ENCODE measurements at places on chromosomes 4 and X.

DNA sequence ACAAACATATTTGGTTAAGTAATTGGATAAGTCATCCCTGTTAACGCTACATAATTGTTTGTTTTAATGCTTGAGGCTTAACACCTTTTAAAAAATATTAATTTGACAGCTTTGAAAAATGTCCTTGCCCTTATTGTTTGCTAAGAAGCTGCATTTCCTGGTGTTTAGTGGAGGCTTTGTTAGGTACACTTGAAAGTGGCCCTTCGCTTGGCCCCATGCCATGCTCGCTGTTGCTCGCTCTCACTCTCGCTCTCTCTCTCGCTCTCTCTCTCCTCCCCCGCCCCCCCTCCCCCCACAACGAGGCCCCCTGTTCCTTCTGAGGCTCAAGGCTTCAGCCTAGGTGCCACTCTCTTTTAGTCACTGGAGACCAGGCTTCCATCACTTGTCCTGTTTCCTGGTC, 139.6 kb downstream of the DCLK2 start:
- peak; percentile 56 for DNase-seq

DNA sequence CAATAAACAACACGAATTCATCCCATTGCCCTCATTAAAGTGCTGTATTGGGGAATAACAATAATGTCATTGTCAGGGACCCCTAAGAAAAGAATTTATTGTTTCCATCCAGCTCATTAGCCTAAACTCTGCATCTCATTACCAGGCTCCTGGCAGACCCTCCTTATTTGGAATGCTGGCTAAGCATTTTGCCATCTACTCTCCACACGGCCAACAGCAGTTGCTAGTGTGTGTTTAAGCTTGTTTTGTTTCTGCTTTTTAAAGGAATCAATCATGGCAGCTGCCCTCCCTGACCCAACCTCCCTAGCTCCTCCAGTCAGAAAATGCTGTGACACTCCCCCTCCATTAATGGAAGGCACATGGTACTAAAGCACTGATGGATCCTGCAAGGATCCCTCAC, 43.5 kb downstream of the GATB start:
- DNase-seq = no peak

DNA sequence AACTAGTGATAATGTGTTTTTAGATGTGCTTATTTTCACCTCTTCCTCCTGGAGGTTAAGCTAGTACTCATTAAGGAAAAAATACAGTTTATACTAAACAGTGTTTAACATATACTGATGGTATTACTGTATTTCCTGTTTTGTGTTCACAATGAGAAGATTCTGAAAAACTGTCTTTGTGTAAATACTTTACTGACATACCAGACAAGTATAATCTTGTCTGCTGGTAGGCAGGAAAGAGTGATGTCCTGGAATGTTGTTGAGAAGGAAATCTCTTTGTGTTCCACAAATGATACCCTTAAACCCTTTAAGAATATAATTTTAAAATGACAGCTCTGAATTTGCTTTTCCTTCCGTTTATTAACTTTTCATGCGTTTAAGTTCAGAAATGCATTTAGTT, 205.5 kb upstream of the NUDT6 start:
- DNase-seq = no peak

DNA sequence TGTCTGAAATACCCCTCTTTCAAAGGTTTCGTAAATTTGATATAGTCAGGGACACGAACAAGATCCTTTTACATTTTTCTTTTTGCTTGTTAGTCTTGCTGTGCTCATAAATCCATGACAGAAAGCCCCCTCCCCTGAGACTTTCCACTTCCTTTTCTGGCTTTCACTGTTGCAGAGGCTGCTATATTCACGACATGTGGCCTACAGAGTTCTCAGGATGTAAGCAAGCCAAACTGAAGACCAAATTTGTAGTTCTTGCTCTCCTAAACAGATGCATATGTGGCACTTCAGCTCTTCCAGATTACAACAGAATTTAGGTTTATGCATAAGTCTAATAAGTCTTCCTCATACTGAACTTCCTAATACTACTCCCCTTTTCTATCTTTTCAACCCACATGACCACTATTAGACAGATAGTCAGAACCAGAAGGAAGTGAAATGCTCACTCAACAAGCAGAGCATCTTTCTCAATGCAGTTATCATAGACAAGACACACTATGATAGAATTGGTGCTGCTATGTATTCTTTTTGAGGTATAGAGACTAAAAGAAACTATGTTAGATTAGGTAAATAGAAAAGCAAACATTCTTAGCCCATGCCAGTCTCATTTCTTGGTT, 15.0 kb downstream of the BTK start:
- DNase-seq = no peak

DNA sequence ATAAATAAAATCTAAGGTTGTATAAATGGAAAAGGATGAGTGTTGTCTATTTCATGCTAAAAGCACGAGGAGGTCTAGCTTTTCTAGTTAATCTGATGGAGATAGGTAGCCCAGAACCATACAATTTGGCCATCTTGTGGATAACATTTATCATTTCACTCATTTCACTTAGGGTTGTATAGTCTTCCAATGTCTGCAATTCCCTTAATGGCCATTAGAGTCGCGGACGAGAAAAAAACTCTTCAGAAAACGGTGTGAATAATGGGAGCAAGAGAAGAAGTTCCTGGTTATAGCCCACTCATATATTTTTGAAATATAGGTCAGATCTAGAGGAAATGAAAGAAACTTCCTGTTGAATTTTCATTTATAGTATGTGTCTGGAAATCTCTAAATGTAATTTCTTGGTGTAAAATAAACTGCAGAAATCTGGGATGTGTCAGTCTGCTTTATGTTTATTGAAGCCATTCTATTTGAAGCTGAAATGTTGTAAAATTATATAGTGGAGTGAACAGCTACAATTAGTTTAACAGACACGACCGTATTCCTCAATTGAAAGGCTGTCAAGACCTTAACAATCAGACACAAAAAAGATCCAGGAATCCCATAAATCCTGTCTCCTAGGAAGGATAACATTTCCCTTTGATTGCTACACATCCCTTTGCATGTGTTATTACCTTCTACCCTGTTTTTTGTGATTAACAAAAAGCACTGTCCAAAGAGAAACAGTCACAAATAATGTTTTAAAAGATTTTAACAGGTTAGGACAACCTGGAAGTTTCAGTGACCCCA, 47.7 kb upstream of the MGST2 start:
- DNase-seq = no peak

DNA sequence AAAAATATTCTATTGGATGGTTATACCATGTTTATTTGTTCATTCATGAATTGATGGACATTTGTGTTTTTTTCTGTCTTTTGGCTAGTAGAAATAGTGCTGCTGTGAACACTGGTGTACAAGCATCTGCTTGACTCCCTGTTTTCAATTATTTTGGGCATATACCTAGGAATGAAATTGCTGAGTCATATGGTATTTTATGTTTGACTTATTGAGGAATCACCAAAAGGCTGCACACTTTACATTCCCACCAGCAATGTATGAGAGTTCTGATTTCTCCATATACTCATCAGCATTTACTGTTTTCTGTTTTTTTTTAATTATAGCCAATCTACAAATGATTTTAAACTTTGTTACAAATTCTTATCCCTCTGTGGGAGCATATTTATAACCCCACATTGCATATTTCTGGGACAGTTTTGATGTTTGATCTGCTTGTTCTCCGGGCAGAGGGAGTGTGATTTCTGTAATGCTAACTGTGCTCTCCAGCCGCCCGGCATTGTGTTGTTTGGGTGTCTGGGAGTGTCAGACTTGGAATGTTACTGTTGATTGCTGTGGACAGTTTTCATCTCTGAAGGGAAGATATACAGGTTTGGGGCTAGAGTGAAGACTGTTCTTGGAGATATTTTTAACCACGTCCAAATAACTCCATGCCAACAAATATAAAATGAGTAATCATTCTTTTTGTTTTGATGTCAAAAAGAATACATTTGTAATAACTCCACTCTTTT, 60.5 kb upstream of the PGRMC2 start:
- DNase-seq = no peak

- DNase-seq = no peak
Observed at GRCh38 chrX:34875204-34875603, 67.4 kb upstream of the FAM47B start.

- no peak for DNase-seq
Observed at GRCh38 chr4:3285558-3286334, 7.1 kb upstream of the RGS12 start.

GRCh38 chr4:38386005-38386551, 277.9 kb upstream of the KLF3 start:
- DNase-seq = no peak

- peak; percentile 22 for DNase-seq
Observed at GRCh38 chr4:175536852-175537453, 275.1 kb downstream of the GPM6A start.

- DNase-seq = peak; percentile 77
Observed at GRCh38 chr4:23889814-23890341, at the start of gene PPARGC1A. Gene PPARGC1A (minus strand): TSS chr4:23890047. CDS start chr4:23889957, 90 bp downstream.

DNA sequence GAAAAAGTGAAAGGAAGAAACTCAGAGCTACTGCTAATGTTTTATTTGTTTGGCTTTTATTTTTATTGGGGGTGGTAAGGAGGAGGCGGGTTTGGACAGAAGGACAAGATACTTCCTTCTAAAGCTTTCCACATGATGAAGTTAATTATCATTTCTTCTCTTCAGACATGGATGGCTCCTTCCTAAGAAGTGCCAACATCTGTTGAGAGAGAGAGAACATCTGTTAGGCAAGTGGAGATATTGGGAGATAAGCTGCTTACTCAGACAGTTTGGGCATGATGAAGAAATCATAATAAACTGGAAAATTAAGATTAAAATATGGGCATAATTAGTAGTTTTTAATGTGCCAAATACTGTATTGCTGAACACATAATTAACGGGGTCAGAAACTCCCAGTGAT, 535.7 kb upstream of the INTU start:
- no peak for DNase-seq

DNA sequence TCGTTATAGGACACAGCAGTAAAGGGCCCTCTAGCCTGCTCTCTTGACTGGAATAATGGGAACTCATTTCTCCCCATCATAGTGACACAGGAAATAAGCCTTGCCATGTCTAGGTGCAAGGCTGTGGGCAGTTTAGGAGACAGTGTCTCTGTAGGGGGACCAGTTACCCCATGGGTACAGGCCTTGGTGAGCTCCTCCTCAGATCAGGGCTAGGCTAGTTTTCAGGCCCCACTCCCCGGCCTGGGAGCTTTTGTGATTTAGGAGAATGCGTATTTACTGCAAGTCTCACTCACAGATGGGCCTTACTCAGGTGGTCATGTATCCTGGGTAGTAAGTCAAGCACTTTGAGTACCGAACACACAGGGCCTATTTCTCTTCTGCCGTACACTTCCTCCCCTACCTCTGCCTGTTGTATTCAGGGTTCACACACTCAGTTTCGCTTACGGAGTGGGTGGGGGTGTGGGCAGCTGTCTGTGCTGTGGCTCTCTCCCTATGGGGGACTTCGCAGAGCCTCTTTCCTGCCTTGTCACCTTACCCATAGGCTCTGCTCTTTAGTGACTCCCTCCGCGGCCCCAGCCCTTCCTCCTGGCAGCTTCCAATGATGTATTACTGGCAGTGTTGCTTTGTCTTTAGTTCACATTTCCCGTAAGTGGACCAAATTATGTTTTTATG, 34.2 kb downstream of the FAM193A start:
- DNase-seq = no peak

DNA sequence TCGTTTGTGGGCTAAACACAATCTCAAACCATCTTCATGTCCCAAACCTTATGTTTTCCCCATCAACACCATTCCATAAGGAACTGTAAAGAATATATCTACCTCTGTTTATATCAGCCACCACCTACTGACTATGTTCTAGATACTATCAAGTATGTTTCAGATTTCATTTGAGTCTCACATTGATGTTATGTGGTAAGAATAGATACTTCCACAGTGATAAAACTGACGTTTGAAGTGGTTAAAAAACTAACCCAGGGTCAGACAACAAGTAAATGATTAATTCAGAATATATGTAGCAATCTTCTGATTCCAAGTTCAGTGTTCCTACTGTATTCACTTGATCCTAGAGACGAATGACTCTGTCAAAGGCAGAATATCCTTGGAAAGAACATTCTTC, 156.8 kb upstream of the RASGEF1B start:
- DNase-seq = no peak

GRCh38 chrX:19897091-19897490, 9.7 kb upstream of the SH3KBP1 start:
- DNase-seq = no peak

- no peak for DNase-seq
Observed at GRCh38 chr4:6953751-6954380, 44.2 kb downstream of the TBC1D14 start.

Data from NCI-H1436 (cell line).